ENCODE measurements at places on chromosomes 3 and 15.

GRCh38 chr3:152382312-152383135 is 113.8 kb downstream of the MBNL1 start:
- DNase-seq: no peak

- DNase-seq: no peak
Observed at GRCh38 chr3:45968149-45968548, 24.9 kb downstream of the CXCR6 start.

DNA sequence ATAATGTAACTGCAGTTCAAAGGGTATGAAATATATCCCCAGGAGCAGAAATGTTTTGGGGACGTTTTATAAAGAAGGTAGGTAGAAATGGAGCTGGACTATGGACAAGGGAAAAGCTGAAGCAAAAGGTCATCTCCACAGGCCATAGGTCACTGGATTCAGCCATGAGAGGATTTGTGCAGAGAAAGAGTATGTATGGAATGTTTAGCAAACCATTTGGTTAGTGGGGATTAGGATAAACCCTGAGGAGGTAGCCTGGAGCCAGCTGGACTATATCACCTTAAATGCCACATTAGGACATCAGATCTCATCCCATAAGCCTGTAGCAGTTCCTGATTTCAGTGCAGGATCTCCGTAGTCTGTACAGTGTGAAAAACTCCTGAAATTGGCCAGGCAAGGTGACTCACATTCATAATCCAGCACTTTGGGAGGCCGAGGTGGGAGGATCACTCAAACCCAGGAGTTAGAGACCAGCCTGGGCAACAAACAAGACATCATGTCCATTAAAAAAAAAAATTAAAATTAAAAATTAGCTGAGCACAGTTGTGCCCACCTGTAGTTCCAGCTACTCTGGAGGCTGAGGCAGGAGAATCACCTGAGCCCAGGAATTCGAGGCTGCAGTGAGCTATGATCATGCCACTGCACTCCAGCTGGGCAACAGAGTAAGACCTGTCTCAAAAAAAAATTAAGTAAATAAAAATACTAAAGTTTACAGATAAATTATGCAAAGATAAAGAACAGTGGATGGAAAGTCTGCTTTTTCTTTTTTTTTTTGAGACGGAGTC is 4.7 kb downstream of the IP6K1 start:
- DNase-seq: no peak

GRCh38 chr15:66937588-66937987 is 127.8 kb upstream of the SMAD3 start:
- DNase-seq: no peak

GRCh38 chr15:26083896-26084295 is 220.8 kb upstream of the ATP10A start:
- DNase-seq: no peak

- no peak for DNase-seq
Observed at GRCh38 chr15:77456746-77457145, 36.1 kb downstream of the HMG20A start.

DNA sequence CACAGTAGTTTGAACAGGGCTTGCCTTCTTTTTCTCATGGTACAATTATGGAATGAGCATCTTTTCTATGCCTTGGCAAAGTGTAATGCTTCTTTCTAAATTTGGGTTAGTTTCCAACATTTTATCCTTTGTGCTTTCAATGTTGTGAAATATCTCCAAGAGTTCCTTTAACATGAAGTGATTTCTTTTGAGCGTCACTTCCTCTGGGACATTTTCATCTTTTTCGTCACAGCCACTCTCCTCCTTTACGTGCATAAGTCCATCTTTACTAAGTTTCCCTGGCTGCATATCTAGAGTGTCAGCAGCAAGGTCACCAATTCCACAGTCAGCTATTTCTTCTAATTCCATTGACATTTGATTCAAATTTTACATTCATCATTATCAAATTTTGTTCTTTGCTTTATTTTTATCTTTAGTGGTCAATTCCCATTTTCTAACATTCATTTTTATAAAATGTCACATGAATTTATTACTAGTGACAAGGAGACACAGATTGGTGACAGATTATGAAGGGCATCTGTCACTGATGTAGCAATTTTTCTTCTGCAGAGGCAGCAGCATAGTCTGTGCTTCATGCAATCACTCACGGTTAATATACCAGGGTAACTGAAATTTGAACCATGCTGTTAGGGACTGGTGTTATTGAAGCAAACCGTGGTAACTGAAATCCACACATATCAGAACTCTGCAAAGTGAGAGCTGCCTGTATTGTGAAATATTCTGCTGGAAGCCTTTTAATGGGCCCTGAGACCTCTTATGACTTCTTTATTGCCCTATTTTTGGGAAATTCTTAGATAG is 126.5 kb upstream of the THBS1 start:
- DNase-seq: no peak

GRCh38 chr15:62502451-62502850 is 337.4 kb upstream of the C2CD4B start:
- DNase-seq: no peak

DNA sequence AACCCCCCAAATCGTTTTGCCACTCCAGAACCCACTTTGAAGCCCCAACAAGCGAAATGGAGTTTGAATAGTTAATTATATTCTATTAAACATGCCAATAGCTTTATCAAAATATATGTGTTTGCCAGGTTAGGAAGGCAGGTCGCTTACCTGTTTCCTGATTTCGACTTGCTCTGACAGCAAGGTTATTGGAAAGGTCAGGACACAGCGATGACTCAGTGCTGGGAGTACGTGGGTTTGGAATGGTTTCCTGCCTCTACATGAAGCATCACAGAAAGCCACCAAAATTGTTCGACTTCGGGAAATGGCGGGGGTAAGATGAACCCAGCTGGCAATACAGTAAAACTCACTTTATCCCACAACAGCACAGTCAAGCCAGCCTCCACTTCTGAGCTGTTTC is 135.6 kb upstream of the ABI3BP start:
- DNase-seq: no peak

- no peak for DNase-seq
Observed at GRCh38 chr3:30073040-30073439, 533.4 kb upstream of the TGFBR2 start.
